ENCODE measurements at places on chromosomes 16 and 17. TPM values are rescaled to one million over a fixed set of nuclear protein-coding genes. Genes with fewer than 3 reads are reported as not detected.
A peak's percentile ranks its signal among the peaks of the same experiment; 100 is the strongest.

DNA sequence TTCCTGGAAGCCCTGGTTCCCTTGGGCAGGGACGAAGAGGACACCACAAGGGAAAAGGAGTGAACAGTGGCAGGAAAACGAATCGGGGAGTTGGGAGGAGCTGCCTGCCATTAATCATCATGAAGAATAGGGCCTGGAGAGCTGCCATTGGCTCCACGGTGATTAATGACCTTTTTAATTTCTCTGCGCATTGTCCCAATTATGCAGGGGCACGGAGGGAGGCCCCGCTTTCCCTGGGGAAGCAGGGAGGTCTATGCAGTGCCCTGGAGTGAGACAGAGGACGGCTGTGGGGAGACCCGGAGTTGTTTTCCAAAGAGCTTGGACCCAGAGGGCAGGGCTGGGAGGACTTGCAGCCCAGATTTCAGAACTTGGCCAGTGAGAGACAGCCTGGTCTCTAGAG lies 338.9 kb upstream of the C16orf82 start:
- DNase-seq, result no peak

DNA sequence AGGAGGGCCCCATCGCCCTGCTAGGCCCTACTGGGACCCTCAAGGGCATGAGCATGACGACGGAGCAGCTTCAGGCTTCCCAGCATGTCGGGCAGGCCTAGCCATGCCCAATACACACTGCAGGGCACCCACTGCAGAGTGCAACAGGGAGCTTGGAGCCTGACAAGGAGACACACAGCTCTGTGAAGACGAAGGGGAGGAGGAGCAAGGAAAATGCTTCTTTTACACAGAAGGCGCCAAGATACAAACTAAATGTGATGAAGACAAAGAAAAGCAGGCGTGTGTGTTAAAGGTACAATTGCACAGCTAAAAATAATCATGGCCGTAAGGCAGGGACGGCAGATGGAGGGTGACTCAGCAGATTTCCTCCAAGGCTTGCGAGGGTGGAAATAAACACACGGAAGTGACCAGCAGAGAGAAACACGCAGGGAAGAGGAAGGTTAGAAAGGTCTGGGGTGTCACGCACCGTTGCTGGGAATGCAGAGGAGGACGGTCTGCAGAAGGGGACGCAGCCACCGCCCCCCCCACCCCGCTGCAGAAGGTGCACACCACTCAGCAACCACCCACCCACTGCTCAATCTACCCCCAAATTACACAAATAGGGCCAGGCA lies 108.5 kb downstream of the ZNF778 start:
- peak; percentile 82 for DNase-seq

DNA sequence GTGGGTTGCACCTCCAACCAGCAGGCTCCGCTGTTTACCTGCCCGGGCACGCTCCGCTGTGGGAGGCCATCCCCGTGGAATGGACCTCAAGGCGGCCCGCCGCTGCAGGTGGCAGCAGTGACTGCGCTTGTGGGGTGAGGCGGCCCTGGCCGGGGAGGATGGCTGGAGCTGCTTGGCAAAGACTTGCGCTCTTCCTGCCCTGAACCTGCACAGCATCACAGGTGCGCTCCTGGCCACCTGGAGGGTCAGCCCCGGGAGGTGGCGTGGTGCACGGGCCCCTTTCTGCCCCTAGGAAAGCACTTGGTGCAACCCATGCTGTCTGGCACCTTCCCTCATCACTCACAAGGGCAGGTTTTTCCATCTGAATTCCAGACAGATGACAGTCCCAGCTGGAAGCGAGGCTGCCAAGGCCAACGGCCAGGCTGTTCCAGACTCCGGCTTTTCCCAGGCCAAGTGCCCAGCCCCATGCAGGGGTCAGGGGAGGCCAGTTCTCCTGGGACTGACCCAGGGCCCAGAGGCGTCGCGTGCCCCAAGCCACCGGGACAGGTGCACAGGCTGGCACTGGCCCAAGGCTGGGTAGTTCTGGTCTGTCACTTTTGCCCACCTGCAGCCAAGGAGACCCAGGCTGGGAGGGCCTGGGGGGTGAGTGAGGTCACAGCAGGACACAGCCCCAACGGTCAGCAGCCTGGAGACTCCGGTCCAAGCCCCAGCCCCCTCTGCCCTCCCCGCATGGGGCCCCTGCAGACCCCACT lies 13.3 kb downstream of the UTS2R start:
- peak; percentile 23 for DNase-seq

The TXNDC11 gene
- polyA plus RNA-seq, result 43.8 TPM

DNA sequence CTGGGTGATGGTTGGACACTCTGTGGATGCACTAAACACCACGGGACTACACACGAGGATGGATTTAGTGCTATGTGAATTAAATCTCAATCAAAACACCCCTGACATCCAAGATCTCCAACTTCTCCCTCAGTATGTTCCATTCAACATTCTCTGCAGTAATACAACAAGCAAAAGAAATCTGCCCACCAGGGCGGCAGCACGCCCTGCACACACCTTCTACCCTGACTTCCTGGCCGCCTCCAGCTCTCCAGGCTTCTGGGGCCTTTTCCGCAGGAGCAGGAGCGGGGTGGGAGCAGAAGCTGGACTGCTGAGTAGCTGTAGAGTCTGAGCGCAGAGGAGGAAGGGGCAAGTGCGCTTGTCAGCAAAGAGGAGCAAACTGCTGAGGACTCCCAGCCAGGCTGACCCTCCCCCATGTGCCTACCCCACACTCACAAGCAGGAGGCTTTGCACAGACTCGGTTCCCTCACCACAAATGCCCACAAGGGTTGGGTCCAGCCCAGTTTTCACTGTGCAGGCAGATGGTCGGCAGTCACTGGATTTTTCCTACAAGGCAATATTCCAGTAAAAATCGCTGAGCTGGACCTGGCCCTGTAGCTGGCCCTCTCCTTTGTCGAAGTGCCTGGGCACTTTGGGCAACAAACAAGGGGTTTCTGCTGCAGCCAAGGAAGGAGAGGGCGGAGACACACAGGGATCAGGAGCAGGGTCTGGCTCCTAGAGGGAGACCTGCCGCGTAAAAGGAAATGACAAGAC lies 22.8 kb downstream of the ZDHHC7 start:
- no peak for DNase-seq

DNA sequence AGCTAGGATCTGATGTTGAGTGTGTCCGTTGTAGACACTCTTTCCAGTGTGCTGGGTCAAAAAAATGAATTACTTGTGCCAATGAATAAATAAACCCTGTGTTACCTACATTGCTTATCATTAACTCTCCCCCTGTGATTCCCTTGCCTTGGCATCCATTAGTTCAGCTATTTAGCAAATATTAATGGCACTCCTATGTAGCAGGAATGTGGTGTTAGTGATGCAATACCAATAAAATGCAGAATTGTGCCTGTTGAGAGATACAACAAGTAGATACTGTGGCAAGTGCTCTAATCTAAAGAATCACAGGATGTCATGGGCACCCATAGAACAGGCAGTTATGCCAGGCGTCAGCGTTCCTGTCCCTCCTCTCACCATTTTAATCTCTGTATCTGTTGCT lies 343.2 kb downstream of the PMP22 start:
- DNase-seq, result no peak

GRCh38 chr17:49882434-49882833 lies 34.6 kb upstream of the TAC4 start:
- no peak for DNase-seq

The RAB11FIP4 gene
- polyA plus RNA-seq, result 0.14 TPM

DNA sequence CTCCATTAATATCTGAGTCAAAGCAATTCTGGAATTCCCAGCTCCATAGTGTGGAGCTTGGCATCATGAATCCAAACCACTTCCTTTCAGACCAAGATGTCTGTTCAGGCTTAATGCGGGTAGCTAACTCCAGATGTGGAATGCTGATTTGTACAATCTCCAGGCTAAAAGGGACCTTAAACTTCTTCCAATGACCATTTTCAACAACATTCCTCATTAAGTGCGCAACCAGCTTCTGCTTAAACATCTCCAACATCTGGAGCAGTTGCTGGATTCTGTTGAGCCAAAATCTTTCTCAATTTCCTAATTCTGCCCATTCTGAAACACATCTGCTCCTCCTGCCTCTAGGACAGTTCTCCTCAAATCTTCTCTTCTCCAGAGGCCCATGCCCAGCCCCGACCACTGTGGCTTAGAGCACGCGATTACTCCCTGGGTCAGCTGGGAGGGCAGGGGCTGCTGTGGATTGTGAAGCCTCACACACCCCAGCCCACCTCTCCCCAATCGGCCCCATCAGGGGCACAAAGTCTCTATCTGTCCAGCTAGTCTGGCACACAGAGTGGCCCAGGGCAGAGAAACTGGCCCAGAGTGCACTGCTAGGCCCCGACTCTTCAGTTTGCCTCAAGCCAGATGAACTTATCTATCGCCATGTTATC lies 36.2 kb downstream of the ASPA start:
- no peak for DNase-seq

DNA sequence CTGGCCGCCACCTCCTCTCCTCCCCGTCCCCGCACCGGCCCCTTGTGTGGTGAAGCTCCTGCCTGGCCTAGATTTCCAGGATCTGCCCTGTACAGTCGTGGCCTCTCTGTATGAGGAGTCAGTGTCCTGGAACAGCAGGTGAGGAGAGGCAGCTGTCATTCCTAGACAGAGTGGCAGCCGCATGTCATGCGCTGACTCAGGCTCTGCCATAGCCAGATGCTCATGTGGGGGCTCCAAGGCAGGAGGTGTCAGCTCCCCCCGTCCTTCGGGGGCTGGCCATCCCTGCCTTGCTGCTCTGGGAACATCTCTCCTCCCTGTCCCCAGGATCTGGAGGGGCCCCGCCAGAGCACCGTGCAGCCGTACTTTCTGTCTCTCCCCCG lies 60.4 kb downstream of the BAIAP2 start:
- DNase-seq, result no peak

DNA sequence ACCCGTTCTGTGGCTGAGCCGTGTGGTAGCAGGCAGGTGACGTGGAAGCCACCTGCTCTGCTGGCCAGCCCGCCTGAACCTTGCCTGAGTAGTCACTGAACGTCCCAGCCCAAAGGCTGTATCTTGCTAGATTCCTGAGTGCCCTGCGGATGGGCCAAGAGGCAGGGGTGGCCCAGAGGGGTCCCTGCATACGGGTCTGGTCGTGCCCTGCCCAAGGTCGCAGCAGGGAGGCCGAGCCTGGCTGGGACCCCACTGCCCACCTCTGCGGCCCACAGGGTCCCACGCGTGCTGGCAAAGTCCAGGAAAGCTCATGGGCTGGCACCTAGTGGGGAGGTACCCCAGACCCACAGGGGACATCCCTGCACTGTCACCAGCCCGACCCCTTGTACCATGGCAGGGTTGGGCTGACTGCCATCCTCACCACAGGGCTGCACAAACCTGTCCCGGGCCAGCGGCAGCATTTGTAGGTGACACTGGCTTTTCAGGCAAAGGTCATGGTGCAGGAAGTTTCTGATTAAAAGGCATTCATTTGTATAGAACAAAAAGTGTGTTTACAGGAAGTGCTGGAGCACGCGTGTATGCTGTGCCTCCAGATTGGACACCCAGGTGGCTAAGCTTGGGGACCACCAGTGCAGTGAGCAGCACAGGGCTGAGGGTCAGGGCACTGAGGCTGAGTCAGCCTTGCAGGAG lies 45.1 kb upstream of the ZC3H18 start:
- no peak for DNase-seq

- DNase-seq, result no peak
Measured at GRCh38 chr17:49471089-49471683, 23.9 kb upstream of the NGFR start.

DNA sequence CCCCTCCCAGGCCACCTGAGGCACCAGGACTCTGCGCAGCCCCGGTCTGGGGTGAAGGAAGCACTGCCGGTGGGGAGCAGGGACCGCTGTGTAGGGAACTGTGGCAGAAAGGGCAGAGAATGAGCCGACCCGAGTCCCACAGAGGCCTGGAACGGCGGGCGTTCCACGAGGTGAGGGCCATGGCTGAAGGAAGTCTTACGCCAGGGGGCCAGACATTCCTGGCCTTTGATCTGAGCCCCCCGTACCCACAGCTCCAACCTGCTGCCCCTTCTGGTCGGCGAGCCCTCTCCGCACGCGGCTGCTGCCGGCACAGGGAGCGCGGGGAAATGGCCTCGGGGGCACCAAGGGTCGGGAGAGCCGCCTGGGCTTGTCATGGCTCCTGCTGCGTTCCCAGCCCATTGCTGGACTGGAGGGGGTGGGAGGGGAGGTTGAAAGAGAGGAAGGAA lies 1.4 kb upstream of the WNT3 start:
- no peak for DNase-seq

DNA sequence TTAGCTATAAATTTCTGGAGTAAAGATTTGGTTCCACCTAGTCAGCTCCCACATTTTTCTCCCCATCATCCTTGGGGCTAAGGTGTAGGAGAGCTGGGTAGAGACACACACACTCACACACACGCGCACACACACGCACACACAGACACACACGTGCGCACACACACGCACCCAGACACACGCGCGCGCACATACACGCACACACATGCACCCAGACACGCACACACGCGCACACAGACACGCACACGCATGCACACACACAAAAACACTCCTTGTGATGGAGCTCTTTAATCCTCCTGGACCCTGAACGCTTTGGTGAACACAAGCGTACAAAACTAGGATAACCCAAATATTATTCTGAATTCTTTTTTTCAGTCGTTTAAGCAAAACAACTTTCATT lies 253.6 kb downstream of the C16orf95 start:
- no peak for DNase-seq

The TM4SF5 gene
- polyA plus RNA-seq, result not detected

The ZNF747 gene
- 3.9 TPM for polyA plus RNA-seq

GRCh38 chr17:32746698-32747097 lies 130.2 kb downstream of the MYO1D start:
- DNase-seq, result peak; percentile 74

- no peak for DNase-seq
Measured at GRCh38 chr17:73307130-73307529, 4.7 kb downstream of the CDC42EP4 start.

The C17orf78 gene
- polyA plus RNA-seq, result not detected

DNA sequence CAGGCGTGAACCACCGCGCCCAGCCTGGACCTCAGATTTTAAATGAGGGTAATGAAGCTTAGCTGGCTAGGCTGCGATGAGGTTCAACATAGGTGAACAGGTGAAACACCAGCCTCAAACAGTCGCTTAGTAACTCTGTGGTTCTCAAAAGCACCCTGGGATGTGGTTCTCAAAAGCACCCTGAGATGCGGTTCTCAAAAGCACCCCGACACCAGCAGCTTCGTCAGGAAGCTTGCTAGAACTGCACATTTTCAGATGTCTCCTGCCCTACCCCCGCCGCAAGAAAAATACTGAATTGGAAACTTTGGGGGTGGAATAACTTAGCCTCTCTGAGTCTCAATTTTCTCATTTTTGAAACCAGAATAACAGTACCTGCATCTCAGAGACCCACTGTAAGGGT lies 86.7 kb upstream of the XYLT1 start:
- DNase-seq, result no peak

DNA sequence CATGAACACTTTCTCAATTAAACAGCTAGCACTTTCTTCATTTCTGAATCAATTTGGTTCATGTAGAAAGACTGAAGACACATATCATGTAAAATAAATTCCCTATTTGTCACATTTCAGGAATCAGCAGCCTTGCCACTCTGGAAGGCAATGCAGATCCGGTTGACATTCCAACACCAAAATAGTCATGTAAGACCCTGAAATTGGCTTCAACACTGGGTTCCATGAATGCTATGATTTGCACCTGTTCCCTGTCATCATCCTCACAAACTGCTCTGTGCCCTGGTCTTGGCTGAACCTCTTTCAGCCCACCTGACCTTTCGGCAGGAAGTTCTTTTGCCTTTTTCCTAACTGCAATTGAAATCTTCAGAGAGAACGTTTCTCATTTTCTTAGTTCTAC lies 156.9 kb downstream of the CDH8 start:
- no peak for DNase-seq

GRCh38 chr16:75337430-75337829 lies 86.0 kb upstream of the BCAR1 start:
- DNase-seq, result no peak
